Activated CD8-positive, alpha-beta memory T cell treated with anti-CD3 and anti-CD28 coated beads for 48 hours (primary cell): ENCODE measurements at places on chromosomes 16 and 17.

- DNase-seq = no peak
Measured at GRCh38 chr17:36501351-36501750, 14.9 kb downstream of the ZNHIT3 start.

- DNase-seq = no peak
Measured at GRCh38 chr16:74909665-74910064, 75.3 kb downstream of the WDR59 start.

- no peak for DNase-seq
Measured at GRCh38 chr17:49978501-49978900, 9.5 kb downstream of the DLX4 start.

- DNase-seq = no peak
Measured at GRCh38 chr16:52251495-52251894, 295.4 kb downstream of the TOX3 start.

- DNase-seq = peak; percentile 58
Measured at GRCh38 chr17:82882715-82883418, 43.0 kb upstream of the ZNF750 start.

DNA sequence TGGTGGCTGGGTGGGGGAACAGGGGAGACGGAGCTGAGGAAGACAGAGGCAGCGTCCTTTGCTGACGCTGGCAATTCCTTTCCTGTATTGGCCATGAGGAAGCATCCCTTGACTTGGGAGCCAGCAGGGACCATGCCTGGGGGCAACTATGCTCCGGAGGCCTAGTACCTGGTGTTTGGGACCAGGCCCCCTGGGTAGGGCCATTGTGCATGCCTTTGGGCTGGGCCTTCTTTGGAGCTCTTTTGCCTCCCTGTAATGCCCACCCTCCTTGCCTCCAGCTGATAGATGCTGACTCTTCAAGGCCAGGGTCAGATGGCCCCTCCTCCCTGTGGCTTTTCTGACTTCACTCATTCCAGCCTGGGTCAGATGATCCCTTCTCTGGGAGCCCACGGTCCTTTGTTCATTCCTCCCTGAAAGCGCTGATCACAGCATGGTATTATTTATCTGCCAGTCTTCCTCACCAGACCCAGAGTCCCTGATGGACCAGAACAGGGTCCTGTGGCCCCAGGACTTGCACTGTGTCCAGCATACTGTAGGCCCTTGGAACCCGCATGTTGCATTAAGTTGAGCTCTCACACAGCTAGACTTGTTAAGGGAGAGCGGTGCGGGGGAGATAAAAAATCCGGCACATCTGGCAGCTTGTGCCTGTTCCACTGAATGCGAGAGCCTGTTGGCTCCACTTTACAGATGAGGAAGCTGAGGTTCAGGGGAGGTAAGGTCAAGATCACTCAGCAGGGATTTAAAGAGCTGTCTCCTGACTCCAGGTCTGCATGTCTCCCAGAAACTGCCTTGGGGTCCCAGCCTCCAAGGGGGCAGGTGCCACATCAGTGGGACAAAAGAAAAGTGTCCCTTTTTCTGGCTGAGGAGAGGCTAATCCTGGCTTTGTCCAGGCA is 2.9 kb downstream of the STARD3 start:
- no peak for DNase-seq

DNA sequence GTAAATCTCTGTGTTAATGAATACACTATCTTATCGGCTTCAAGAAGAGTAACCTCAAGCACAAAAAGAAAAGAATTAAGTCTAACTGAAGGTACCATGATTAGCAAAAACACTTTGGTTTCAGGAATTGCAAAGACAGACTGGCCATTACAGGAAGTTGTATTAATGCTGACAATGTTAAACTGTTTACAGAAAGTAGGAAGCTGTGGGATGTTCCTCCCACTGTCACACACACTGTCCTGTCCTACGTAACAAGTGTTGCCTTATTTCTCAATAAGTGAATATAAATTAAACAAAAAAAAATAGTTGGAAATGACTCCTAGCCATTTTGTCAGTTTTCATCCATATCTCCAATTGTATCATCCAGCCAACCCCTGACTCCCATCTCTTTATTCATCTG is 8.6 kb downstream of the GNA13 start:
- no peak for DNase-seq

DNA sequence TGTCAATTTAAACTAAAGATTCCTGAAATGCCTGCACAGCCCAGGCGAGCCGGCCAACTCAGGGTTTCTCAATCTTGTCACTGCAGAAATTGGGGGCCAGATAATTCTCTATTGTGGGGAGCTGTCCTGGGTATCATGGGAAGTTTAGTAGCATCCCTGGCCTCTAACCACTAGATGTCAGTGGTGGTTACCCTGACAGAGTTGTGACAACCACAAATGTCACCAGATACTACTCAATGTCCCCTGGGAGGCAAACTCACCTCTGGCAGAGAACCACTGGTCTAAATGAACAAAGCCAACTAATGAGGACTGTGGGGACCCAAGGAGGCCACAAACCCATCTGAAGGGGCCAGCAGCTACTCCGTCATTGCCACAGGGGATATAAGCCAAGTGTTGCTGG is 90.9 kb downstream of the MYH11 start:
- no peak for DNase-seq

DNA sequence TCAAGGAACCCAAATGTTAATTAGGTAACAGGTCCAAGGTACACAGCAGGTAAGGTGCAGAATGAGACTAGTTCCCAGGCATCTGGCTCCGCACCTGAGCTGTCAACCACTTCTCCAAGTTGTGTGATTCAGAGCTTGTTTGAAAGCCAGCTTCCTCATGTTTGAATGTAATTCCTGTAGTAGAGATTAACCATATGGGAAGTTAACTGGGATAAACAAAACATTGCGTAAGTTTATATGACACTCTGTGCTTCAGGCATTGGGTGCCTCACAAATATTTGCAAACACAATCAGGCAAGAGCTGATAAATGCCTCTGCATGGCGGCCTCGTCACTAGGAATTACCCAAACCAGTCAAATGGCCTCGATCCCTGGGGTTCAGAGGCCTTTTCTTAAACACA is 27.9 kb upstream of the CPHXL start:
- no peak for DNase-seq

DNA sequence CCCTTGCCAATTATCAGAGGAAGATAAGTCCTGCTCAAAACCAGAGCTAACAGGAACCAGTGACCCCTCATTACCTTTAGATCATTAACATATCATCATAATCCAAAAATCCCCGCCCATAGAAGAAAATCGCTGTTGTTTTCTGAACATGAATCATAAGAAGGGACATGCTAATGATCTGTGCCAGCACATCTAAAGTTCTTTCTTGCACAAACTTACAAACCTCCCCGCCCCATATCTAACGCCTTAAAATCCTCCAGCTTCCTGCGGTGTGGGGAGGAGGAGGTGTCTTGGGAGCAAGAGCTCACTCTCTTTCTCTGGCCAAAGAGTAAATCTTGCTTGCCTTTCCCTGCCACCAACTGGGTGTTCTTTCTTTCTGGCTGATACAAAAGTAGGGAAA is 78.3 kb downstream of the IRX3 start:
- no peak for DNase-seq

DNA sequence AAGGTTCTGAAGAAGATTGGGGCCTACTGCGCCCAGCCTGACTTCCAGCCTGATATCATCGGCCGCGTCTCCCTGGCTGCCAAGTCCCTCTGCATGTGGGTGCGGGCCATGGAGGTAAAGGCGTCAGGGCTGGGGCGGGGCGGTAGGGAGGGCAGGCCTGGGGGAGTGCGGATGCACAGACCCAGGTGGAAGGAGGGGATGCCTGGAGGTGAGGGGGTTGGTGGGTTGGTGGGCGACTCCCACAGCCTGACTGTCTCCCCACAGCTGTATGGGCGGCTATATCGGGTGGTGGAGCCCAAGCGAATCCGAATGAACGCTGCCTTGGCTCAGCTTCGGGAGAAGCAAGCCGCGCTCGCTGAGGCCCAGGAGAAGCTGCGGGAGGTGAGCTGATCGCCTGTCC is 26.8 kb upstream of the KDM6B start:
- DNase-seq = no peak

DNA sequence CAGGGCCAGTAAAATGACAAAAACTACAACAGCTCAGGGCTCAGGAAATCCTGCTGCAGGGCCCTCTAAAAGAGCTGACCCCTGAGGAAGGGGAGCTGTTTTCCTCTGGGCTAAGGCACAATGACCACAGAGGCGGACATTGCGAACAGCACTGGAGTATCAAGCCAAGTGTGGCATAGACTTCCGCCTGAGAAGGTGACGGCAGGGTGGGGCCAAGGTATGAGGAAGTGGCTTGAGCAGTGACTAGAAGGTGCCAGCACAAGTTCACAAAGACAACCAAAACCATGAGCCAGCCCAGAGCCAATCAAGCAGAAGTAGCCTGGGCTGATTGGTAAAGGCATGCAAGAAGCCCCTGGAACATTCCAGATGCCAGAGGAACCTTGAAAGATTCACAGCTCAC is 13.9 kb downstream of the ERN2 start:
- no peak for DNase-seq

GRCh38 chr17:76481071-76481655 is 13.8 kb downstream of the AANAT start:
- no peak for DNase-seq

- DNase-seq = no peak
Measured at GRCh38 chr16:56898847-56899246, 33.1 kb upstream of the HERPUD1 start.

DNA sequence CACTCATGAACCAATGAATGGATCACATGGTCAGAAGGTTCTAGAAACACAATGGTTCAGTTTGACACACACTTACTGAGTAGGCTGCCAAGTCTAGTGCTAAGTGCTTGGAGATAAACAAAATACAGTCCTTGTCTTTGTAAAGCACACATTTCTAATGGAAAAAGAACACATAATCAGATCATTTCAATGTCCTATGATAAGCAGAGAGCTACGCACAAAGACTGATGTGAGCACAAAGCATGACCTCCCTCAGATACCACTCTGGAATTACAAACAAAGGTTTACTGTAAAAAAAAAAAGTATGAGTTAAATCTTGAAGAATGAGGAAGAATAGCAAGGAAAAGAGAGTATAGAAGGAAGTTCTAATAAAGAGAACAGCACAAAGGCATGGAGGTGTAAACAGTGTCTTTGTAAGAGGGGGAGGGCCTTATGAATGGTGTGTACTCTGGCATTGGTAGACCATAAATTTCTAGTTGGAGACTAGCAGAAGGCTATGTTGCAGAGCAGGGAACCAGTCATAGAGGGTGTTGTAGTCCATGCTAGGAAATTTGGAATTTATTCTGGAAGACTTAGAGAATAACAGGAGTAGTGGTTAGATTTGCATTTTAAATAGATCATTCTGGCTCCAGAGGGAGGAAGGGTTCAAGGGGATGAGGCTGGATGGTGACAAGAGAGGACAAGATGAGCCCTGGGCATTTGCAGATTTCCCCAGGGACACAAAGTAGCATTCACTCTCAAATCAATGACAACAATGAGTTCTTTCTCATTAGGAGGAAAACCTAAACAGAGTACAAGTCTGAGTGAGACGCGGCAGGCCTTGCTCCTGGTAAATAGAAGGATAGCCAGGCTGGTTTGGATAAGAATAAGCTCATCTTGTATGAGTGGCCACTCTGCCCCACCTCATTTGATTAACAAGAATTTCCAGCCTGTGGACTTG is 468.0 kb downstream of the TOX3 start:
- DNase-seq = no peak

GRCh38 chr16:50839356-50839755 is 97.5 kb downstream of the CYLD start:
- no peak for DNase-seq

GRCh38 chr17:76598004-76598439 is 12.4 kb upstream of the ST6GALNAC2 start:
- DNase-seq = no peak

- no peak for DNase-seq
Measured at GRCh38 chr17:45628019-45628418, 137.5 kb upstream of the PLEKHM1 start.

DNA sequence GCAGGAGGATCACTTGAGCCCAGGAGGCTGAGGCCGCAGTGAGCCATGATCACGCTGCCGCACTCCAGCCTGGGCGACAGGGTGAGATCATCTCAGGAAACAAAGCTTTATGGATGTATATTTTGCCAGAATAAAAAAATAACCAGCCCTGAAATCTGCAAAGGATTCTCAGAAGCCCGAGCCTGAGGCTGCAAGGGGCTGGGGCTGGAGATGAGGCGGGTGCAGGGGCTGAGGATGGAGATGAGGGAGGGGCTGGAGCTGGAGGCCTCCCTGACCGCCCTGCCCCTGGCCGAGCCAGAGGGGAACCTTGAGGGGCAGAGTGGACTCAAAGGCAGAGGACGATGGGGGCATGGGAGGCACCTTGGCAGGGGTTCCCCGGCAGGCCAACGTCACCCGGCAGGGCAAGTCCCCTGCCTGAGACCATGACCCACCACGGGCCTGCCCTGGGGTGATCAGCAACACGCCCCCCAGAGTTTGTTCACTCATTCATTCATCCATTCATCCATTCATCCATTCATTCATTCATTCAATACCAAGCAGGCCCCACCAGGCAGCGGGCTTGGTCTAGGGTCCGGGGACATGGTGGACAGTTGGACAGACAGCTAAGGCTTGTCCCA is 32.5 kb downstream of the PIEZO1 start:
- DNase-seq = no peak

DNA sequence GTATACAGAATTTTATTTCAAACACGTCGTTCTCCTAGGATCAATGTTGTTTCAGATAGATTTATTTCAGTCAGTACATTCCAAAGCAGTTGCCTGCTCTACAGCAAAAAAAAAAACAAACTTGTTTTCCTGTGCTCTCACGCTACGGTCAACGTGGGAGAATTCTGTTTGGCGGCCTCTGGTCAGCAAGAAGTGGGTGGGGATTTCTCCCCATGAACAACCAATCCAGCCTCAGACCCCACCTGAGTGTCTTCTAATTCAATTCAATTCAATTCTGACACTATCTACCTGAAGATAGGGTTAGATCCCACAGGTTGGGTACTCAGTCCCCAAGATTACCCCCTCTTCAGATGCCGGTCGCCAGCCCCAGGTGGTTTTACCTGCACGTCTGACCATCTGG is 22.1 kb downstream of the C17orf58 start:
- DNase-seq = no peak

GRCh38 chr16:52069866-52070265 is 477.1 kb downstream of the TOX3 start:
- no peak for DNase-seq

GRCh38 chr16:84406006-84406963 is 37.9 kb downstream of the ATP2C2 start:
- no peak for DNase-seq

GRCh38 chr17:16465052-16465312 is 27.0 kb downstream of the LRRC75A start:
- no peak for DNase-seq

- DNase-seq = no peak
Measured at GRCh38 chr16:80197741-80198201, 343.0 kb upstream of the DYNLRB2 start.

GRCh38 chr17:55731586-55732250 is 9.1 kb upstream of the TMEM100 start:
- DNase-seq = no peak

DNA sequence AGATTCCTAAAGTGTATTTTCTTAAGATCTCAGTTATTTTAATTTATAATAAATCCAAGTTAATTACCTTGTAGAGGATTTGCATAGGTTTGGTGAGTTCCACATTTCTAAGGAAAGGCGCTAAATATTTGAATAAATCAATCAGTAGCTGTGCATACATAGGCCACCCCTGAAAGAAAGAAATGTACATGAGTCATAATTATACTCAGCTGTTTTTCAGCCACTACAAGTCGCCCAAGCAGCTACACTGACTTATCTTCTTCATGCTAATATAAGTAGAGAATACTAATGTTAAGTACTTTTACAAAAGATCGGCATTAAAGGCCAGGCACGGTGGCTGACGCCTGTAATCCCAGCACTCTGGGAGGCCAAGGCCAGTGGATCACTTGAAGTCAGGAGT is 14.9 kb downstream of the SETD6 start:
- no peak for DNase-seq

- no peak for DNase-seq
Measured at GRCh38 chr16:13351601-13352217, 450.3 kb downstream of the SHISA9 start.

GRCh38 chr17:40178021-40178601 is 841 bp downstream of the RAPGEFL1 start:
- no peak for DNase-seq
